Caki2 (cell line): ENCODE measurements at places on chromosomes 2 and 18. TPM values are rescaled to one million over a fixed set of nuclear protein-coding genes. Genes with fewer than 3 reads are reported as not detected.

EPB41L3 gene
- 1.6 TPM in 1 of 2 replicates, not detected in the other for total RNA-seq

SLC9A4 gene
- total RNA-seq, result not detected in 2 replicates

DNA sequence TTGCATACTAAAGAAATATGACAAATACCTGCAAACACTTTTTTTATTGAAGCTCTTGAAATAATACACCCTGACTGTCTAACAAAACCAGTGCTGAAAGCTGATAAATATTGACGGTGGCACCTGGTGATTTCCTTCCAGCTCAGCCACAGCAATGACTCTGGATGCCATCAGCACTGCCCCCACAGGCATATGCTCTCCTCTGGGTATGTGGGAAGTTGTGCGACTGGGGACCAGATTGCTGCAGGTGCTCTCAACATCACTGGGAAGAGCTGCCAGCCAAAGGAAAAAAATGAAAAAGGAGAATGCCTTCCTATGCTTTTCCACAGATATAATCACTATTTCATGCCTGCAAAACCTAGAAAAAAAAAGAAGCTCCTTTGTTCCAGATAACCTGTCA is 141.5 kb downstream of the PIGN start:
- no peak for DNase-seq

DNA sequence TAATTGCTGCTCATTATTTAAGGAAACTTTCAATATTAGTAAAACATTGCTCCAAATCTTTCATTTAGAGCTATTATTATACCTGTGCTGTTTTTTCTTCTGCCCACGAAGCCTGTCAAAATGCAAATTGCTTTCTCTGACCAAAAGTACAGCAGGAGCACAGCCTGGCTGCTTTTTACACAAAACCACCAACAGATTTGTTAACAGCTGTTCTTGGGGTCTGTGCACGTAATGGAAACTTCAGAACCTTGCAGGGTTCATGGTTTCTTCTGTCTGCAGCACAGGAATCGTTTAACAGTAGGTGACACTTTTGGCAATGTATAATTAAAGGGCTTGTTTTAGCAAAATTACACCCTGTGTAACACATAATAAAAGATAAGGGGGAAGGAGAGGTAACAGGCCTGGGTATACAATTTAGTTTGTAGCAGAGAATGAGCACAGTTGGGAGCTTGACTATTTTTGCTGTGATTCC is 447.3 kb downstream of the KCNJ3 start:
- DNase-seq, result no peak

GRCh38 chr18:61413396-61413795 is 80.2 kb downstream of the CDH20 start:
- no peak for DNase-seq

DNA sequence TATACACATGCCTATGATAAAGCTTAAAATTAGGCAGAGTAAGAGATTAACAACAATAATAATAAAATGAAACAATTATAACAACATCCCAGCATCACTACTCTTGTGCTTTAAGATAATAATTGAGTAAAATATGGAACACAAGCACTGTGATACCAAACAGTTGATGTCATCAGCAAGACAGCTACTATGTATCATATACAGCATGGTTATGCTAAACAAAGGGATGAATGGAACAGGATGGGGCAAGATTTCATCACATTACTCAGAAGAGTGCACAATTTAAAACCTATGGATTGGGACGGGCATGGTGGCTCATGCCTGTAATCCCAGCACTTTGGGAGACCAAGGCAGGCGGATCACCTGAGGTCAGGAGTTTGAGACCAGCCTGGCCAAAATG is 1221.0 kb downstream of the SUCLG1 start:
- no peak for DNase-seq

GRCh38 chr2:147989809-147990403 is 30.6 kb downstream of the ORC4 start:
- peak; percentile 43 for DNase-seq
